ENCODE measurements at places on chromosomes 6 and 20.
A peak's percentile ranks its signal among the peaks of the same experiment; 100 is the strongest.

GRCh38 chr20:17909869-17910321 lies 58.7 kb downstream of the SNX5 start:
- no peak for DNase-seq

DNA sequence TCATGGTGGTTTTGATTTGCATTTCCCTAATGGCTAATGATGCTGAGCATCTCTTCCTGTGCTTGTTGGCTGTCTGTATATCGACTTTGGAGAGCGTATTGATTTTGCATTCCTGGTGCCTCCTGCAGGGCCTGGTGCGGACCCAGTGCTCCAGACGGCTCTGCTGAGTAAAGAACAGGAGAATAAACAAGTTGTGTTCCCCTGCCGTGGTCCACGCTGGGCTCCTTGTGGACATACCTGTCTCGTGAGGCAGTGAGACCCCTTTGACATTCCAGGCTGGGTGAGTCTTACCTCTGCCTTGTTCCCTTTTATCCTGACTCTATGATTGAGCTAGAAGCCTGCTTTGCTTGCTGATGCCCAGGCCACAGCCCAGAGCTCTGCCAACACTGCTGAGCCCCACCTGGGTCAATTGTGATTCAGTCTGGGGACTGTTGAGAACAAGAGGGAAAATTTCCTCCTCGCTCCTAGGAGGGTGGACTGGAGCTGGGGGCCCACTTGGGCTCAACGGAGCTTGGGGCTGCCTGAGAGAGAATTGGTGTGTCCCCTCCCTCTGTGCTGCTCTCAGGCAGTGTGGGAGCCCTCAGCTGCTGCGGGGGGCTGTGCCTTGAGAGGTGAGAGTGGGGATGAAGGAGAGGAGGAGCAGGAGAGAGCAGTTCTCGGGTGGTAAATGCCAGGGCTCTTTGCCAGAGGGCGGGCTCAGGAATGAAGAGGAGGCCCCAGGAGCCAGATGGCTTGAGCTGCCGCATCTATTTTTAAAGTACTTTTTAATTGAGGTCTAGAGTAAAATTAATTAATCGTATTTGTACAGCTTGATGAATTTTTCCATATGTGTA lies 43.7 kb upstream of the PMEPA1 start:
- DNase-seq = no peak

- no peak for DNase-seq
These were observed 212.5 kb downstream of the FOXA2 start for GRCh38 chr20:22371843-22372242.

GRCh38 chr20:58803533-58803932 lies 47.2 kb downstream of the GNAS-AS1 start:
- DNase-seq = no peak

DNA sequence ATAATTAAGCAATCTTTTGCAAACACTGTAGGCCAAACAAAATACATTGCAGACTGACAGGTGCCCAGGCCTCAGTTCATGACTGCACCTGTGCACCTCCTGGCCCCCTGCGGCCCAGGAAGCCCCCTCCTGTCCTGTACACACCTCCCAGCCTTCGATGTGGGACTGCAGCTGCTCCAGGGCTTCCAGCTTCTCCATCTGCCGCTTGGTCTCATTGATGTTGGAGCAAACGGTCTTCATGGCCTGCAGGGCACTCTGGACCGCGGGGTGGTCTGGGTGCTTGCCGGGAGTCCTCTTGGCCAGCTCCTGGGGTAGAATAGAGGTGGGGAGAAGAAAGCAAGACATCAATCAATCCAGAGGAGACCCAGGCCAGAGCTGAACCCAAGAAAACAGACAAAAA lies 119.7 kb downstream of the PREX1 start:
- no peak for DNase-seq

GRCh38 chr6:54310377-54311152 lies 2.3 kb downstream of the TINAG start:
- no peak for DNase-seq

- no peak for DNase-seq
These were observed 413.5 kb downstream of the SYNE1 start for GRCh38 chr6:152223636-152224035.

GRCh38 chr6:1715336-1715735 lies 105.6 kb downstream of the FOXC1 start:
- no peak for DNase-seq

GRCh38 chr6:13229205-13230085 lies 98.9 kb downstream of the TBC1D7 start:
- DNase-seq = no peak

DNA sequence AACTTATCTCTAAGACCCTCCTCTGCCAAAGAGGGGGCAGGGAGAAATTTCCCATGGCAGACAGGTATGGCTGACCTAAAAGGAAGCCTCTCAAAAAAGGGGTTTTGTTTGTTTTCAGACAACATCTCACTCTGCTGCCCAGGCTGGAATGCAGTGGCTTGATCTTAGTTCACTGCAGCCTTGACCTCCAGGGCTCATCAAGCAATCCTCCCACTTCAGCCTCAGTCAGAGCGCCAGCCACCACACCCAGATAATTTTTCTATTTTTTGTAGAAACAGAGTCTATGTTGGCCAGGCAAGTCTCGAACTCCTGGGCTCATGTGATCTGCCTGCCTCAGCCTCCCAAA lies 3.8 kb downstream of the EZR start:
- DNase-seq = no peak

- DNase-seq = no peak
These were observed 884.4 kb downstream of the PHF3 start for GRCh38 chr6:64520050-64520449.

DNA sequence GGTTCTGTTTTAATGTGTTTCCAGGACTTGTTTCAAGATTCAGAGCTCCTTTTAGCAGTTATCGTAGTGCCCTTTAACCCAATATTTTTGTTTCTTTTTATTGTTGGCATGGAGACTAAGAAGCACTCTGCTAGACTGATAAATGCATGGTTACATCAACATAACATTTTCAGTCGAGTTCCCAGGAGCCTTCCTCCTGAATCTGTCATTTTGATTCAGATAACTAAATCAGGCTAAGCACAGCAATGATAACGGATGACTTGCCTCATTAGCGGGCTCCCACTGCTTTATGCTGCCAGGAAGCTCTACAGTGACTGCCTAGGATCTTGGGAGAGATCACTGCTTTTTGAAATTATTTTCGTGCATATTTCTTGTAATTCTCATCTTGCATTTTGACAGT lies 772.8 kb upstream of the GJE1 start:
- no peak for DNase-seq

GRCh38 chr6:72817208-72817607 lies 195.3 kb downstream of the KCNQ5 start:
- DNase-seq = no peak

DNA sequence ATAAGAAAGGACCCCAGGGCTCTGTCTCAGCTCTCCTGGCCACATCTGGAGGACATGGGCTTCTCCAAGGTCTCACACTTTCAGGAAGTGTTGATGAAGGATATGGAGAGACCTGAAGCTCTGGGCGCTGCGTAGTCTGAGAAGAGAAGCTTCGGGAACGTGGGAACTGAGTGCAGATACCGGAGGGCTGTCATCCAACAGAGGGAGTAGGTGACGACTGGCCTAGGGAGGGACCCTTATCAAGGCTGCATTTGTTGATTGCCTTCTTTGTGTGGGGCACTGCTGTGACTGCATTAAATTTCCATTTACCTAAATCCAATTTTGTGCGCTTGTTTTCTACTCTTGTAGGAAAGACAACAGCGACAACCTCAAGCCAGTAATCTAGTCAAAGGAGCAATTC lies 63.4 kb downstream of the PLG start:
- DNase-seq = no peak

DNA sequence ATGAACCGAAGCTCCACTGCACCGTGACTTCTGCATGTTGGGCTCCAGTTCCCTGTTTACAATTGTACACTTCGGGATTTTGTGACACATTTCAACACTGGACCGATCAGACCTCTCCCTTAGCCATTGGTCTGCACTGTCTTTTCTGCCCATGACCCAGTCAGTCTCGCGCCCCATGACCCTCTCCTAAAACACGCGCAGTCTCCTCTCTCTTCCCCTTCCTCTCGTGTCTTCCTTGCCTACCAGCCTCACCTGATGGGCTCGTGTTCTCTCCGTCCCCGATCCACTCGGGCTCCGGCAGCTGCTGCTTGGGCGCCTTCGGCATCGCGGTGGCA lies 535 bp upstream of the ABCF1 start:
- DNase-seq = peak; percentile 15

DNA sequence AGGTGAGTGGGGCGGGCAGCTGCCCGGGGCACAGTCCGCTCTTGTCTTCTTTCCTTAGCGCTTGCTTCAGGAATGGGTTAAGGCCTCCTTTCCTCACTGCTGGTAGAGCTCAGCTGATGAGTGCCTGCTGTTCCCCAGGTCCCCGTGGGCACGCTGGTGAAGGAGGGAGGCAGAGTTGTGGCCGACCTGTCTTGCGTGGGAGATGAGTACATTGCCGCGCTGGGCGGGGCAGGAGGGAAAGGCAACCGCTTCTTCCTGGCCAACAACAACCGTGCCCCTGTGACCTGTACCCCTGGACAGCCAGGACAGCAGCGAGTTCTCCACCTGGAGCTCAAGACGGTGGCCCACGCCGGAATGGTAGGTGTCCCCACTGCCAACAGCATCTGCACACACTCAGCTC lies 15.7 kb downstream of the MTG2 start:
- no peak for DNase-seq

DNA sequence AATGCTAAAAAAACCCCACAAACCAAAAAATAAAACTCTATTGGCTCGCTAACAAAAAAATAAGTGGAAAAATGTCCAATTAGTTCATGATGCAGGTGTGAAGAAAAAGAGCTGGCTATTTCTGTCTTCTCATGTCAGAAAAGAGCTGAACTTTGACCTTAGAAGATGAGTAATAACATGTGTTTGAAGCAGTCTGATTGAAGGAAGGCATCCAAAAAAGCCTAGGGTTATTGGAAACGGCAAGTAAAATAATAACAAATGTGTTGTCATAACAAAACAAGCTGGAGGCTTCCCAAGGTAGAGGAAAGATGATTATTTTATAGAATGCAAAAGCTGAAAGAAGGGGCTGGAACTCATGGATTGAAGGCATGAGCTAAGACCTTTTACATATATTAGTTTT lies 94.4 kb upstream of the FAM184A start:
- no peak for DNase-seq

- DNase-seq = no peak
These were observed 33.8 kb upstream of the FAM135A start for GRCh38 chr6:70379473-70380013.

DNA sequence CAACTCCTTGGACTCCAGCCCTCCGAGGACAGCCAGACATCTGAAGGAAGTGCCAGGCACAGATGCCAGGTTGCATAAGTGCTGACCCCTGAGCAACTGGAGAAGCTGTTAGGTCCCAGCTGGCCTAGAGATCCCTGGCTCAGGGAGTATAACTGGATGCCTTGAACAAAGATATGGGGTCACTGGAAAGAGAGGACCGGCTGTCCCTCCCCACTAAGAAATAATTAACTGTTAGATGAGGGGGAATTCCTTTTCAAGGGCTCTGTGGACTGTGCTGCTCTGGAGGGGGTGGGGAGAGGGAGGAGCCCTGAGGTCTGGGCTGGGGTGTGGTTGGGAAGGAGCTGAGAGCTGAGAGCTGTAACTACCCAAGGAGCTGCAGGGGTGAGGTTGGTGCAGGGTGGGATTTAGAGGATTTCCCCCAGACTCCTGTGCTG lies 39.6 kb downstream of the HLA-F start:
- no peak for DNase-seq

- DNase-seq = no peak
These were observed 91.9 kb upstream of the FOXP4 start for GRCh38 chr6:41454189-41454789.

GRCh38 chr6:147711476-147711875 lies 203.0 kb downstream of the SAMD5 start:
- no peak for DNase-seq

DNA sequence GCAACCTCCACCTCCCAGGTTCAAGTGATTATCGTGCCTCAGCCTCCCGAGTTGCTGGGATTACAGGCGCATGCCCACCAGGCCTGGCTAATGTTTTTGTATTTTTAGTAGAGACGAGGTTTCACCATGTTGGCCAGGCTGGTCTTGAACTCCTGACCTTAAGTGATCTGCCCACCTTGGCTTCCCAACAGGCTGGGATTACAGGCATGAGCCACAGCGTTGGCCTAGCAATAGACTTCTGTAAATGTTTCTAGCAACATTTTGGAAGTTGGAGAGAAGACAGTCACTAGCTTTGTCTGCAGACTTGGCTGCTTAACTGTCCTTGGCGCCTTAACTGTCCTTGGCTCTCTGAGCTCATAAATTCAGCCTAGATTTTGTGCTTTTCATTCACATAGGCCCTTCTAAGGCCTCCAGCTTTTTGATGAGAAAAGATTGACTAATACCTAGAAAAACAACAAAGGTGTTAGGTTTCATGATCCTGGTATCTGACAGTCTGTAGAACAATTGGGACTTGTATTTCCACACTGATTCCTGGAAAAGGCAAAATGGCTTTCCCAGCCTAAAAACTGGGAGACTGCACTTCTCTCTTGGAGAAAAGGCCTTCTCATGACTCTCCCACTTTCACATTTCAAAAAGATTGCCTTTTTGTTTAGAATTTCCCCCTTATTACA lies 49.7 kb downstream of the OR2B2 start:
- no peak for DNase-seq
